Activated CD4-positive, alpha-beta T cell treated with anti-CD3 and anti-CD28 coated beads, Interleukin-2, Interleukin-6, amounts not matched to agents 100 ng/mL and 50 ng/mL, durations not matched to agents 16 hours and 8 hours (primary cell): ENCODE measurements at places on chromosomes 16 and 17.
A peak's percentile ranks its signal among the peaks of the same experiment; 100 is the strongest.

DNA sequence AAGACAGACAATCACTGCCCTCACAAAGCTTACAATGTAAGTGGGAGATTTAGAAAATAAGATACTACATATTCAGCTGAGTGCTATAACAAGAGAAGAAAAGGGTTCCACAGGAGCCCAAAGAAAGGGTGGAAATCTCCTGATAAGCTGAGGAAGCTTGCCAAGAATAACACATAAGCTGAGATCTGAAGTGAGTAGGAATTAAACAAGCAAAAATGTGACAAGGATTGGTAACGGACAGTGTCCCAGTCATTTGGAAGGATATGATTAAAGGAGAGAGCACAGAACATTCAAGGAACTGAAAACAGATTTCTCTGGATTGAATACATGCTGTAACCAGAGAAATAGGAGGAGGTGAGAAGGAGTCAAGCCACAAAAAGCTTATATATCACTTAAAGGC, 13.0 kb downstream of the CDYL2 start:
- no peak for DNase-seq

DNA sequence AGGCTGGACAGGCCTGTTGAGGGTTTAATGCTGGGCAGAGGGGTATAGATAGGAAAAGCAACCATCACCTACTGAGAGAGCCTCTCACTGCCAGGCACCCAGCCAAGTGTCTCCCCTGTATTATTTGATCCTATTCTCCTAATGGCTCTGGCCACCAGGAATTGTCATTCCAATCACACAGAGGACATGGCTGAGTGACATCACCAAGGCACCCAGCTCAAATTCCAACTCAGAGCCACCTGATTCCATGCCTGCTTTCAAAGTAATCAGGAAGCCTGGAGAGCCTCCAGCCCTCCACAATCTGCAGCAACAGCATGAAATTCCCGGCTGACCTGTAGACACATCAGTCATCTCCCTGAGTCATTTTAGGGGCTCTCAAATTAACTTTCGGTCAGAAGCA, 368.9 kb upstream of the C16orf82 start:
- DNase-seq, result no peak

DNA sequence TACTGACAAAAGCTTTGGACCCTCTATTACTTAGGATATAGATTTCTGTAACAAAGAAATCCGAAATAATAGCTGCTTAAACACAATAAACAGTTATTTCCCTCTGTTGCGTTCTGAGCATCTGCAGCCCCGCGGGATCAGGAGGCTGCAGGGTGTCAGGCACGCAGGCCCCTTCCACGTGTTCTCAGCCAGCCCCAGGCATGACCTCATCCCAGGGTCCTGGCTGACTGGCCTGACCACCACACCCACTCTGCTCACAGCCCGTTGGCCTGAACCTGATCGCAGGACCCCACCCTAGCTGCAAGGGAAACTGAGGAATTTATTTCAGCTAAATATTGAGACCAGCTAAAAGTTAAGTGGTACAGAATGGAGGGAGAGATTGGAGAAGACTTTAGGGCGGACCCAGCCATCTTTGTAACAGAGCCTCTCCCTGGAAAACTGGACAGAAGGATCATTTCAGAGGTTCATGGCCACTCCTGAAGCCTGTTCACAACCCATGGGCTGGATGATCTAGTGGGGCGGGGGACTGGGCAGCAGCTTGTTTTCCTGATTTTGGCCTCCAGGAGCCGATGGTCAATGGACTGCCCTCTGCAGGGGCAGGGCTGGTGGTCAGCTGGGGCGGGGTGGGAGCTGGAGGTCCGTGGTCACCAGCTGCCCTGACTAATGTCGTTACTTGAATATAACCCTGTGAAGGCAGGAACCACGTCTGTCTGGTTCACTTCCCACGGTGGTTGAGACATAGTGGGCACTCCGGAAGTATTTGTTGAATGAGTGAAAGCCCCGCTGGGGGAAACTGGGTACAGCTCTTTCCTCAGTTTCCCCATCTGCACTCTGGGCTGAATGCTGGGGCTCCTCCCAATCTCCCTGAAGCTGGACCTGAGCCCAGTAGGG, 10.9 kb downstream of the CETP start:
- no peak for DNase-seq

DNA sequence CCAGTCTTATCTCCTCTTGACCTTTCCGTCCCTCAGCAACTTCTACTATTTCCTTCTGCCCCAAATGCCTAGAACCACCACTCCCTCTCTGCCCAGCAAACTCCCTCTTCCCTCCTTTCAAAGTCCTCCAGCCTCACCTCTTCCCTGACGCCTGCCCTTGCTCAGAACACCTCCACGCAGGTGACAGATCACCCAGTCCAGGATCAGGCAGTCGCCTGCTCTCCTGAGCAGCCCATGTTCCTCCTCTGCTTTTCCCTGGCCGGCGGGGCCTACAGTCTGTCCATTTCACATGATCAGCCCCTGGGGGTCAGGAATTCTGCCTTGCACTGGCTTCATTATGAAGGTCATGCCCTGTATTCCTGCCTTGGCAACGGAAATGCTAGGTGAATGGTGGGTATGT, 422 bp downstream of the CD300LF start:
- no peak for DNase-seq

GRCh38 chr17:57282296-57282695, 26.0 kb downstream of the MSI2 start:
- no peak for DNase-seq

GRCh38 chr17:45093444-45094110, 32.5 kb downstream of the NMT1 start:
- DNase-seq, result no peak

DNA sequence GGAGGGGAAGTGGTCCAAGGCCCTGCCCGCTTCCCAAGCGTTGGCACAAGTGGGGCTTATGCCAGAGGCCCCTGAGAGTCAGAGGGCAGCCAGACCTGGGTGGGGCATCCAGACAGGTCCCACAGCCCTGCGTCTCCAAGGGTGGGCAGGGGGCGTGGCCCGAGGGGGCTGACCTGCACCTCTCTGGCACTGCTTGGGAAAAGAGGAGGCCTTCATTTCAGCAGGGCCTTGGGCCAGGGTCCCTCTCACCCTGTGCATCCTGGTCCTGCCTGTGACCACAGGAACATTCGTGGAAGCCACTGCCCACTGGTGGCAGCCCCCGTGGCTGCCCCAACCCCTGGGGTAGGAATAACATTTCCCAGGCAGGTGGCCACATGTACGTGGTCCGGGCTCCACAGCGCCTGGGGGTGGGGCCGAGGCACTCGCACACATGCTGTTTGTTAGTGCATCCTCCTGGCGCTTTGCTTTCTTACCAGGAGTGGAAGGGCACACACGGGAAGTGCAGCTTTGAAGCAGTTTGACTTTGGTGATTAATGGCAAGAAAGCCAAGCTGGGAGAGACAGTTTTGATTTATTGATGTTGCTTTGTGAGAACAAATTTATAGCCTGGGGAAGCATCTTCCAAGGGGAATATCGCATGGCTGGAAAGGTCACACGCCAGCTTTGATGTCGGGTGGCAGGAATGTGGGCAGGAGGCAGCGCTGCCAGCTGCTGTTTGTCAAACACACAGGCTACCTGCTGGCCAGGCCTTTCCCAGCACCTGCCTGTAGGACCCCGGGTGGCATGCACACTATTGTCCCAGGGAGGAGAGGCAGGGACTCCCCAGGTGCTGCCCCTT, 4.3 kb downstream of the CENPX start:
- no peak for DNase-seq

GRCh38 chr16:11976850-11977375, 379 bp downstream of the SNX29 start:
- DNase-seq, result no peak

DNA sequence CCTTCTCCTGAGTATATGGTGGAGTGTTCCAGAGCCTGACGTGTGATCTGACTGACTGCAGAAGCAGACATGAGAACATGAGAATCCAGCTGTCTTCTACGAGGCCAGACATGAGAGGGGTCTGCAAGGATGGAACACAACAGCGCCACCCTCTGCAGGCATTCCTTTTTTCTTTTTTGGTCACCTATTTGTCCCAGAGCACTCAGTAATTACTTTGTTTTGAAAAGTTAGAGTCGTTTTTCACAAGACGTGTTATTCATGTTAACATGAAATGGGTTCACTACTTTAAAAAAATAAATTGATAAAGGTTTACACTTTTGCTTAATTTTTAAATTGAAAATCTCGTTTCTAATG, 43.8 kb upstream of the ATP2A3 start:
- DNase-seq, result no peak

DNA sequence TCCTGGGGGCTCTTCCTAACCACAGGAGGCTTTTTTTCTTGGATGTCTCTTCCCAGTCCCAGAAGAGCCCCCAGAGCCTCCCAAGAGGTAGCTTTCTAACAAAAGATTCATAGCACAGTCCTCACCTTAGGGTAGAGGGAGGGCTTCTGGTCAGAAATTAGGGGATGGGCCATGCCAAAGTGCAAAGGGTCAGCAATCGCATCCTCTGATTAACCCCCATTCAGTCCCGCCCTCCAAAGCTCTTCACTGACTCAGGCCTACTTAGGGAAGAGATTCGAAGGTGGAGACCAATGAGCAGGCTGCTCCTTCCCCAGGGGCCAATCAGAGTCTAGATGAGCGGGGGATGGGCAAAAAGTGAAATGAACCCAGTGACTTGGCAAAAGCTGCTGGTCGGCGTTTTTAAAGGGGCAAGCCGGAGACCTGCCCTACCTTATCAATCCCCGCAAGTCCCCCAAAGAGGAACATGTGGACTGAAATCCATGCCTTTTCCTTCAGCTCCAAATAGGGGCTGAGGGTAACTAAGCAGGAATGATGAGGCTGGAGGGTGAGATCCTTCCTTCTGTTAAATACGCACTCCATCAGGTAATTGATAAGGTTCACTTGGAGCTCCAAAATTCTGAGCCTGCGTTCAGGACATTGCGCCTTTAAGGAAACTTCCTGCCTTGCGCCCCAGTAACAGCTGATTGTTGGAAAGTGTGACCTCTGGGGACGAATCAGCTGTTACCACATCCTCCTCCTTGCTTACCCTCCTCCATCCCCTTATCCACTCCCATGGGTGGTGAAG, 6.9 kb upstream of the TLCD2 start:
- peak; percentile 97 for DNase-seq

DNA sequence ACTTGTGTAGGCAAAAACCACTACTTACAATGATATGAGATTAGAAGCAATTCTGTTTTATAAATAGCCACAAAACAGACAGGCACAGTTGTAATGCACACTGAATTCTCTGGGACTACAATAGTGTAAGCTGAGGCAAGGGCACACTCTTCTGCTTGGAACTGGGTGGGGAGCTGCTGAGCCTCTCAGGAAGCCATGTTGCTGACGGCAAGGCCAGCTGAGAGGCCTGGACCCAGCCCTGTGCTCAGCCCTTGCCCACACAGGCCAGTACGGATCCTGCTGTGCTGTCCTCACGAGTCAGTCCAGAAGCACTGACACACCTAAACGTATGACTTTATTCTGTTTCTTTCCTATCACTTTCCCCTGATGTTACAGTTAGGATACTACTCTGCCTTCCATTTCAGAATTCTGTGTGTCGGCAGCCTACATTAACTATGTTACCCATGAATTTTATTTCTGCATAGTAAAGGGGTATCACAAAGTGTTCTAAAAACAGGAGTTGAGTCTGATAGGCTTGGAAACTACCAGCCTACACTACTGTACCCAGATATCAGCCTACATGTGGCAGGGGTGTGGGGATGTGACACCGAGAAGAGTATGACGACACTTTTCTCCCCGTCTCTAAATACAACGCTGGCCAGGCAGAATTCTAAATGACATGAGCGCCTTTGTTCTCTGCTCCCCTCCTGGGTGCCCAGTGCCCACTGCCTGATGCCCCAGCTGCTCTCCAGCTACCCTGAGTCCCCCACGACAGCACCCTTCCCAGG, 41.1 kb upstream of the FAAP100 start:
- DNase-seq, result no peak

DNA sequence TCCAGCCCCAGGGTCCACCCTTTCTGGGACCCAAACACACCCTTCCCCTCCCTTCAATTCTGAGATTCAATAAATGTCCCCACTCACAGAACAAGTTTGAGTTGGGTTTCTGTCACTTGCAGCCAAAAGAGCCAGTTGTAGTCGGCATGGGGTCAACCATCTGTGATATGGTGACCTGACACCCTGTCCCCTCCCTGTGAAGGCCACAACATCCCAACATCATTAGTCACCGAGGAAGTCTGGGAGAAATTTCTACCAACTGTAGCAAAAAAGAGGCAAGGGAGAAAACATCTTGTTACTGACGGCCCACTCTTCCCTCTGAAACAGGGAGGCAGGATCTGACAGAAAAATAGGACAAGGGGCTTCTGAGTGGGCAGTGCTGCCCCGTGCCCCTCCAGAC, 638 bp upstream of the LYZL6 start:
- DNase-seq, result no peak

DNA sequence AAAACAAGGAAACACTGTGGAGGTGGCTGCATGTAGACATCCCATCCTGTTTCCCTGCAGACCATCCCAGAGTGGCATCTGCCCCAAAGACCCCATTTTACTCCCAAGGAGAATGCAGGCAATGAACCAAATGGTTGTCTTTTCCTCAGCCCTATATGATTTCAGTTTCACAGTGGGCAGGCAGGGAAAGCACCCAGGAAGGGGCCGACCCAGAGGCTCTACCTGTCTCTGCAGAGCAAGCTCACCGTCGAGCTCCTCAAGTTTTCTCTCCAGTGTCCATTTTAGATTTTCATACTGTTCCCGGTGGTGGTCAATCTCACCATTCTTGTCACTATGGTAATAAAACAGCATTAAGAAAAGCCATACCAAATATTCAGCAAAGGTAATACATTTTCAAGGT, 14.6 kb downstream of the CCDC57 start:
- no peak for DNase-seq

DNA sequence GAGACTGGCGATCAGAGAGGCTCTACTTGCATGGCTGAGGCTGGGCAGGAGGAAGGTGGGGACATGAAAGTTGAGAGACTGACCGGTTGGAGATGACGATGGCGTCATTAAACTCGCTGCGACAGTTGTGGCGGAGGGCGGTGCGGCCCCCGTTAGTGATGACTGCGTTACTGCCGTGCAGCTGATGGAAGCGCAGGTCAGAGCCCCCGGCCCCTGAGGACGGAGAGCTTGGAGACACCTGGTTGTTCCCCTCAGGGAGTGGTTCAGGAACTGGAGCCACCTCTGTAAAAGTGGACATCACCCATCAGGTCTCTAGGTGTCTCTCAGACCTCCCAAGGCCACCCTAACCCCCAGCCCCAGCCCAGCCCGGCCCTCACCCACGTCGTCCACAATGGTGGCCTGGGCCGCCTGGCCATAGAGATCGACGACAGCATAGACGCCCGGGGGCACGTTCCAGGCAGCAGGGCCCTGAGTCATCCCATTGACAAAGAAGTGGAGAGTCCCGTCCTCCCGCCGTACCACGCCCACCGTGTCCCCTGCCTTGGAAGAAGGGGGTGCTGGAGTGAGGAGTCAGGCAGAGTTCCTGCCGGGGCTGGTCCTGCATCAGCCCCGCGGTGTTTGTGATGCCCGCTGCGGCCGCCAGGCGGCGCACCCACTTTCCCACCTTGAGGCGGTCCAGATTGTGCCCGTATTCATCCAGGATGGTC, 5.3 kb downstream of the NEURL4 start:
- DNase-seq, result peak; percentile 73

- peak; percentile 52 for DNase-seq
Observed at GRCh38 chr16:19389246-19389645, 28.4 kb upstream of the TMC5 start.

- DNase-seq, result no peak
Observed at GRCh38 chr16:66904428-66904845, 14.2 kb downstream of the CDH16 start.

GRCh38 chr16:10897134-10897533, 20.1 kb downstream of the CIITA start:
- DNase-seq, result no peak
